ENCODE measurements at places on chromosomes 2 and 18. TPM values are rescaled to one million over a fixed set of nuclear protein-coding genes. Genes with fewer than 3 reads are reported as not detected.
A peak's percentile ranks its signal among the peaks of the same experiment; 100 is the strongest.

ICOS gene
- total RNA-seq = 1.7 TPM

GRCh38 chr18:67926929-67927864 is 410.7 kb upstream of the DSEL start:
- DNase-seq = no peak

DNA sequence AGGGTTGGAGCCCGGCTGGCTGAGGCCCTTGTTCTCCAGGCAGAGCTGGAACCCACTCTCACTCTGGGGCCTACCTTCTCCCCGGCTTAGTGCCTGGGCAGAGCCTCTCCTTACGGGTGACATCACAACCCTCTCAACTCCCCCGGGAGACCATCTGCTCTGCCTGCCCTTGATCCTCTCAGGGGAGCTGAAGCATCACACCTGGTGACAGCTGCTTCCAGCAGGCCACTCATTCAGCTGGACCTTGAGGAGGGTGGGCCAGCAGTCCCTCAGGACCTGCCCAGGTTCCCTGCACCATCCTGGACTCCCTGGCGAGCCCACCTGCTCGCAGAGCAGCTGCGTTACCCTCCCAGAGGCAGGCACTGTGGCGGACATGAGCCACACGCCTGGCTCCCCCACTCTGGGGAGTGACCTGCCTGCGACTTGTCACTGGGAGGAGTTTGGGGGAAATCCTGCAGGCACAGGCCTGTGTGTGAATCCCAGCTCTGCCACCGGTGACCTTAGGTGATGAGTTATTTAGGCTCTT is 13.1 kb downstream of the HS6ST1 start:
- no peak for DNase-seq

DNA sequence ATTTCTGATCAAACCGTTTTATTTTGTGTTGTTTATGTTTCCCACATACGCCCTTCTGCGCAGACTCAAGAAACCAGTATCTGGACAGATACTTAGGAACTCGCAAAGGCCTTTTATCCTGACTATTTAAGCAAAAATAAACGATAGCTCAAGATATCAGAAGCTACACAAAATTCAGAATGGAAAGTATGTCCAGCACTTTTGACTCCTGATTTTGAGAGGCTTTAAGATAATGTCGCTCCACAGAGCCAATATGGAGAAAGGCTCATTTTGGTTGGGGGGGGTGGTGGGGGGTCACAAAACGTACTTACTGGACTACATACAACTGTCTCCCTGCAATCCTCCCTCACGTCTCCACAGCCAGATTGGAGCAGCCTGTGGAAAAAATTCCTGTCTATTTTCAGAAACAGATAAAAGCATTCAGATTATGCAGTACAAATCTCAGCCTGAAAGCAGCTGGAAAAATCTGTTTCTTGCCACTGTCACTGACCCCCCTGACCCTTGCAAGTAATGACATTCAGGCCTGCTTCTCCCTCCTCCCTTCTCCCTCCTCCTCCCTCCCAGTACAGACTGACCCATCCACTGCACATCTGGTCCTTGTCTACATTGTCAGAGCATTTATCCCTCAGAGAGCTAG is 34.9 kb upstream of the LCLAT1 start:
- DNase-seq = no peak

ASB18 gene
- not detected for total RNA-seq

- DNase-seq = no peak
Measured at GRCh38 chr18:34219651-34220050, 5.1 kb downstream of the NOL4 start.

PNPT1 gene
- 40.5 TPM for total RNA-seq

AMER3 gene
- total RNA-seq = not detected

- no peak for DNase-seq
Measured at GRCh38 chr18:3648641-3649040, 198.7 kb downstream of the TGIF1 start.

GRCh38 chr2:230751062-230751461 is 38.4 kb downstream of the CAB39 start:
- no peak for DNase-seq

- no peak for DNase-seq
Measured at GRCh38 chr2:12457831-12458230, 258.9 kb upstream of the TRIB2 start.

DNA sequence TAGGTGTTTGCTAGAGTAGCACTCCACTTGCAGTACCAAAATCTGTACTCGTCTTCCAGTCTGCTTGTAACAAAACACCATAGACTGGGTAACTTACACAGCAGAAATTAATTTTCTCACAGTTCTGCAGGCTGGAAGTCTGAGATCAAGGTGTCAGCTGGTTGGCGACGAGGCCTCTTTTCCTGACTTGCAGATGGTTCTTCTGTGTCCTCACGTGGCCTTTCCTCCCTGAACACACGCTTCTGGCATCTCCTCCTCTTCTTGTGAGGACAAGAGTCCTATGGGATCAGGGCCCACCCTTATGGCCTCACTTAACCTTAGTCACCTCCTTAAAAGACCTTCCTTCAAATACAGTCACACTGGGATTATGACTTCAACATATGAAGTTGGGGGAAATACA is 493.5 kb upstream of the MYT1L start:
- DNase-seq = peak; percentile 52

STEAP3 gene
- 22.1 TPM for total RNA-seq

DNA sequence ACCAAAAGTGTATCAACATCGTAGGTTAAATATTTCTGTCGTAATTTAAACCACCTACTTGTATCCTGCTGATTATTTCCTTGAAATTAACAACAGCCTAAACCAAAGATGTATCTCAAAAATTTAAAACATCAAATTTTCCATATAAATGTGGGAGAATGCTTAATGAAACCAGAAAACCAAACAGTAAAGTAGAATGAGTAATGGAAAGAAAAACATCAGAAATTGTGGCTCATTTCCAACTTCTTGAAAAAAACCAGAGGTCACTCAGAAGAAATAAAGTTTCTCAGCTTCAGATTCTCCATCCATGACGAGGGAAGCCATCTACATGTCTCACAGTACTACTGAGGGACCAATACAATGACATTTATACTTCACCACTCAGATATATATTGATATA is 296.5 kb downstream of the NOL4 start:
- no peak for DNase-seq

GRCh38 chr18:36947820-36948348 is 119.0 kb downstream of the KIAA1328 start:
- no peak for DNase-seq

GGCX gene
- total RNA-seq = 18.2 TPM

GRCh38 chr2:189933041-189933440 is 129.5 kb downstream of the MSTN start:
- DNase-seq = no peak

- DNase-seq = no peak
Measured at GRCh38 chr18:51716277-51716676, 518.8 kb upstream of the MEX3C start.

Measured in vagina (tissue), 2 donors.